ENCODE measurements at places on chromosomes 13 and 19.

GRCh38 chr13:65965501-65965900 lies 1264.6 kb downstream of the PCDH9 start:
- no peak for DNase-seq

- no peak for DNase-seq
Measured at GRCh38 chr19:6270076-6270745, 9.6 kb downstream of the MLLT1 start.

GRCh38 chr19:6023085-6023682 lies 45.2 kb upstream of the RANBP3 start:
- no peak for DNase-seq

DNA sequence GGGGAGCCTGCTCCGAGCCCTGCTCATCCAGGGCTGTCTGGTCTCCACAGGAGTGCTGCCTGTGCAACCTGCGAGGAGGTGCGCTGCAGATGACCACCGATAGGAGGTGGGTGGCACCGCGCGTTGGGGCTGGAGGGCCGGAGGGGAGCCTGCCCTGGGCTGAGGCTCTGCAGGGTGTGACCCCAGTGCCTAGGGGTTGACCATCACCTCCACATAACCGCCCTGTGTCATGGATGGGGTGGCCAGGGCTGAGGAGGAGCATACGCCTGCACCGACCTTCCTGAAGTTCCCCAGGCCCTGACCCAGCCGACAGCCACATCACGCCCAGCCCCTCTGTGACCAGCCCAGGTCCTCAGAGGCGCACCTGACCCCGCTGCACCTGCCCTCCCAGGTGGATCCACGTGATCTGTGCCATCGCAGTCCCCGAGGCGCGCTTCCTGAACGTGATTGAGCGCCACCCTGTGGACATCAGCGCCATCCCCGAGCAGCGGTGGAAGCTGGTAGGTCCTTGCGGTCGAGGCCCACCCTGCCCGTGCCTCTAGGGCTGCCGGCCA lies 168.7 kb downstream of the KDM4B start:
- no peak for DNase-seq

GRCh38 chr13:48892053-48892687 lies 83.5 kb upstream of the FNDC3A start:
- no peak for DNase-seq

DNA sequence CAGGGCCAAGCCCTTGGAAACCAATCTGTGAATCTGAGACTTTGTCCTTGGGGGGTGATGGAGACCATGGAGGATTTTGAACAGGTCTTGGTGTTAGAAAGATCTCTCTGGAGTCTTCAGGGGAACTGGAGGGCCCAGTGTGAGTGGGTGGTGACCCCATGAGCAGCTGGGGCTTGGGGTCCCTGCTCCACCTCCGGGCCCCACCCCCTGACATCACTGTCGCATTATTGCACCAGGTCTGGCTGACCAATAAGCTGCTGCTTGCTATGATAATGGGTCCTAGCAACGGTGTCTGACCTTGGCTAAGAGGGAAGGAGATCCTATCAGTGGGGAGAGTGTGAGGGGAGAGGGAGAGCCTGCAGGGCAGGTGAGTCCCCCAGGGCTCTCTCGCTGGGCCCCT lies at the start of gene IRGC:
Gene IRGC, plus strand, starts transcription at position 301 of the 400 bp plus-strand sequence. CDS start 2,483 bp downstream, outside the sequence.
- no peak for DNase-seq

GRCh38 chr13:41709511-41709910 lies 251.4 kb downstream of the VWA8 start:
- no peak for DNase-seq

- no peak for DNase-seq
Measured at GRCh38 chr19:19109601-19110000, 28.7 kb downstream of the TMEM161A start.

GRCh38 chr19:33264881-33265445 lies 37.4 kb downstream of the CEBPA start:
- no peak for DNase-seq

DNA sequence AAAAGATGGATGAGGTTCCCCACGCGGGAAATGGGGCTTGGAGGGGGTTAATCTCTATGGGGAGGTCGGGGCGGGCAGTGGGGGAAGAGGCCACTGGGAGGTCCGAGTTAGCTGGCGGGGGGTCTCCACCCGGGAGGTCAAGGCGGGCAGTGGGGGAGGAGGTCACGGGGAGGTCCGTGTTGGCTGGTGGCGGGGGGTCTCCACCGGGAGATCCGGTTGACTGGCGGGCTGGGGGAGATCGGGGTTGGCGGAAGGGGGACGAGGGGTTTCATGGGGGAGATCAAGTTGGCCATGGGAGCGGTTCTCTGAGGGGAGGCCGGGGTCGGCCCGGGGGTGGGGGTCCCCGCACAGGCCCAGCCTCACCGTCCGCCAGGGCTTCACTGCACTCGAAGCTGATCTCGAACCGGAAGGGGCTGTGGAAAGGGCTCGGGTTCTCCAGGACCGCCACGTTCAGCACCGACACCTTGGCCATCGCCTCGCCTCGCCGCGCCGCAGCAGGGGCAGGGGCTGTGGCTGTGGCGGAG lies 342 bp downstream of the ASF1B start:
- no peak for DNase-seq

GRCh38 chr19:50705422-50706019 lies 14.1 kb downstream of the SHANK1 start:
- DNase-seq: no peak

GRCh38 chr19:53461866-53462265 lies 5.7 kb upstream of the ZNF813 start:
- no peak for DNase-seq

DNA sequence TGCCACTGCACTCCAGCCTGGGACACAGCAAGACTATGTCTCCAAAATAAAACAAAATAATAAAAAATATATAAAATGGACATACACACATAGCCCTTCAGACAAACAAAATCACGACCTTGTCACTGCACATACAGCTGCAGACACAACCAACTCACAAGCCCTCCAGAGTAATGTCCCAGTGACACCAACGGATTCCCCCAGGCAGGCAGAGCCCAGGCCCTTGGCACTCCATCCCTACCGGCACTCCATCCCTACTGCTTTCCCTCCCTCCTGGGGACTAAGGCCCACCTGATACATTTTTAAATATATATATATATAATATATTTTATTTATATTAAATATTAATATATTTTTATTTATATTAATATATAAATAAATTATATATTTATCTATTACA lies 18.5 kb downstream of the ZNF101 start:
- no peak for DNase-seq

DNA sequence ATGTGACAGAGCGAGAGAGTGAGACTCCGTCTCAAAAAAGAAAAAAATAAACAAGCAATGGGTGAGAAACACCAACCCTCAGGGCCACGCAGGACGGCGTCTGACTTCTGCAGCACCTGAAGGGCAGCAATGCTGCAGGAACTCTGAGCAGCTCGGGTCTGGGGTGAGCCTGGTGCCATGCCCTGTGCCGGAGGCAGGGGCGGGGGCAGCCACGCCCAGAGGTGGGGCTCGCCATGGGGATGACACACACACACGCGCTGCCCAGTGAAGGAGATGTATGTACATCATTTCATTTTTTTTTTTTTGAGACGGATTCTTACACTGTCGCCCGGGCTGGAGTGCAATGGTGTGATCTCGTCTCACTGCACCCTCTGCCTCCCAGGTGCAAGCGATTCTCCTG lies 24.3 kb downstream of the GPX4 start:
- no peak for DNase-seq

DNA sequence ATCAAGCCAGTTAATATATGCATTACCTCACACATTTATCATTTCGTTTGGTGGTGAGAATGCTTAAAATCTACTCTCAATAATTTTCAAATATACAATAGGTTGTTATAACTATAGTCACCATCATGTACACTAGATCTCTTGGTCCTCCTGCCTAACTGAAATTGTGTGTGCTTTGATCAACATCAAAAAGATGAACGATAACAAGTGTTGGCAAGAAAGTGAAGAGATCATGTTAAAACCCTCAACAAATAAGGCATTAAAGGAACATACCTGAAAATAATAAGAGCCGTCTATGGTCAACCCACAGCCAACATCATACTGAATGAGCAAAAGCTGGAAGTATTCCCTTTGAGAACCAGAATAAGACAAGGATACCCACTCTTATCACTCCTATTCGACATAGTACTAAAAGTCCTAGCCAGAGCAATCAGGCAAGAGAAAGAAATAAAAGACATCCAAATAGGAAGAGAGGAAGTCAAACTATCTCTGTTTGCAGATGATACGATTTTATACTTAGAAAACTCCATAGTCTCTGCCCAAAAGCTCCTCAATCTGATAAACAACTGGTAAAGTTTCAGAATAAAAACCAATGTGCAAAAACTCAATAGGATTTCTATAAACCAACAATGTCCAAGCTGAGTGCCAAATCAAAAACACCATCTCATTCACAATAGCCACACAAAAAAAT lies 27.9 kb upstream of the OR10H1 start:
- no peak for DNase-seq

- no peak for DNase-seq
Measured at GRCh38 chr19:45123440-45123850, 30.5 kb downstream of the PPP1R37 start.

DNA sequence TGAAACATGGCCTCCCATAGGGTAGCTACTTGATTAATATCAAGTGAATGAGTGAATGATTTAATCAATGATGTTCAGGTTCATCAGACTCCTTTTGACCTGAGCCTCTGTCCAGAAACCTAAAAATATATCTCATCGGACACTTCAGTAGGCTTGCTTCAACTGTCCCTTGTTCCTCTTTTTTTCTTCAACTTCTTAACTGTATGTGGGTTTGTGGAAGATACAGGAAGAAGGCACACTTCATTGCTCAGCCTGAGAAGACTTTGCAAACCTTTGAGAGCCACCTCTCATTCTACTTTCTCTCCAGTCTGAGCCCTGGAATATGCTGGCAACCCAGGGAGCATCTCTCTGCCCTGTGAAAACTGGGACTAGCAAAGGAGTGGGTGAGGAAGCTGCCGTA lies 557.0 kb downstream of the FGF9 start:
- DNase-seq: no peak

GRCh38 chr19:16261584-16262368 lies 62.9 kb upstream of the KLF2 start:
- DNase-seq: no peak

GRCh38 chr19:35445826-35446593 lies 2.0 kb upstream of the FFAR2 start:
- no peak for DNase-seq

GRCh38 chr13:51266642-51267041 lies 44.4 kb downstream of the FAM124A start:
- no peak for DNase-seq

DNA sequence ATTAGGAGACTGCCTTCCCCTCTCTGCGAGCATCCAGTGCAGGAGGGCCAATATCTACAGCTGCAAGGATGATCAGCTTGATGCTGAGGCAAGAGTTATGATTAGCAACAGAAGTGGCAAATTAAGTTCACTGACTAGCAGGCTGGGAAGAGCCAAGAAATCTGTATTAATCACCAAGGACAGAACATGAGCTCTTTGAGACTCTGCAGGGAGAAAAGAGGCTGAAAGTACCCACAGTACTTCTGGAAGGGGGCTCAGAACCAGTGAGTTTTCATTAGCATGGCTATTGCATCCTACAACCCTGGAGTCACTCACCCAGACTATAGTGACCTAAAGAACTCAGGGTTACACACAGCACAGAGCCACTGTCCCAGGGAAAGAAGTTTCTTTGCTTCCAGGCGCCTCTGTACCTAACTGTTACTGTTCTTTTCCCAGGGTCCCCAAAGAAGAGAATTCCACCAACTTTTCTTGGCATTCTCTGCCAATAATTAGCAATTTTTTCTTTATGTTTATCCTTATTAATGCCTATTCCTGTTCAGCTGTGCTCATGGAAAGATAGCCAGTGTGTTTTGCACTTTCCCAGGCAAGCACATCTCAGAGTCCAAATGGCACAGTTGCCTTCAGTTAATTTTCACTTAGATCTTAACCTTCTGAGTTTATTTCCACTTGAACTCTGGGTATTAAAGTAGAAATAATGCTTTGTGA lies 25.8 kb upstream of the MEDAG start:
- DNase-seq: no peak

GRCh38 chr19:21269813-21270212 lies 59.4 kb downstream of the ZNF708 start:
- DNase-seq: no peak

DNA sequence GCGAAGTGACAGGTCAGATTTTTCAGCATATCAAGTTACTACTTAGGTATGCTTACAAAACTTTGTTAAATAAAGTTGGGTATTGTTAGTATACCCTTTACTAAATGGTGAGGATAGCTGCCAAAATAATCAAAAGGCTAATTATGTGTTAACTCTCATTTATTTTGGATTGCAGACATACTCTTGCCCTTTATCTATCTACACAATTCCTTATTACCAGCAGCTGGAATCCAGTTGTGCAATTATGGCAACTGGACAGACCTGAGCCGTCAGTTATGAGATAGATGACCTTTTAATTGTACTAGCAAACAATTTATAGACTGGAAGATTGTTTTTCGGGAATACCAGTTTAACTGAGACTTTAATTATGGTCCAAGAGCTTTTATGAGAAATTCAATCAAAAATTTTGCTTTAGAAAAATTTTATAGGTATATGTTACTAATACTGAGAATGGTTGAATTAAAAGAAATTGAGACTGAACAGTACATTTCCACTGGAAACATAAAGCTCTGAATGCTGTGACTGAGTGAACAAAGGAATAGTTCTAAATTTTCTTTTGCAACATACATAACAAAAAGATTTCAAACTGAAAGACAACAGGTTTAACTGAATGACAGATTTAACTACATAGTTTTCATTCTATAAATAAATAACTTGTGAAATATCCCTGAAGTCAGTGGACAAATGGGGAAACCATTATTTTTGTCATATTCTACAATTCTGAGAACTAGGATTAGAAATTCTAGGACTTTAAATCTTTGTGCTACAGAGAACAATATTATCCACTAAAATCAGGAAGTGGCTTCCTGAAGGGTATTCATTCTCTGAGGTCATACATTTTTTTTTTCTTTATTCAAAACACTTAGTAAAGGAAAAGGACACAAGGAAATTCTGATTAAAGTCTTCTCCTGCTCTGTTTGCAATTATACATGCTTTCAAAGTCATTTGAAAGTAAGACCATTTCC lies 97.4 kb downstream of the ZC3H13 start:
- DNase-seq: no peak

GRCh38 chr13:22320991-22321390 lies 650.1 kb downstream of the FGF9 start:
- no peak for DNase-seq

- DNase-seq: no peak
Measured at GRCh38 chr19:57664269-57665127, 4.2 kb upstream of the ZSCAN4 start.

GRCh38 chr19:2051773-2052704 lies 995 bp upstream of the MKNK2 start:
- DNase-seq: no peak

DNA sequence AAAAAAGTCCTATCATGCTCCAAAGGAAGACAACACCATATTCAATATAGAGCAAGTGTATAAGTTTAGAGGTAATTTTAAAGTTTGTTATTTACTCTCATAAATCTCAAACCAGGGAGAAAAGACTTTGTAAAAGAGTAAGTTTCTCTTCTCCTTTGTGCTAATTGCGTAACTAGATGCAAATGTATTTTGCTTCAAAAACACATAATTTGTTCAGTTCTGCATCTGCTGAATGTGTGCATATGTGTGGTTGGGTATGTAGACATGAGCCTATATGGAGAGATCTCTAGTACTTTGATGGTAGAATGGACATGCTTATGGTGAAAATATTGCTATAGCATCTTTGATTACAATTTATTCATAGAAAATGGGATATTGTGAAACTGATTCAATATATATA lies 17.8 kb upstream of the MIR17HG start:
- no peak for DNase-seq

All from stimulated activated CD8-positive, alpha-beta memory T cell treated with anti-CD3 and anti-CD28 coated beads, Interleukin-7, amount 100 ng/mL, for 48 hours (primary cell).